AG09319 (cell line): ENCODE measurements at places on chromosomes 3 and 15.

GRCh38 chr3:119794971-119795612 is 13.2 kb downstream of the NR1I2 start:
- no peak for DNase-seq

DNA sequence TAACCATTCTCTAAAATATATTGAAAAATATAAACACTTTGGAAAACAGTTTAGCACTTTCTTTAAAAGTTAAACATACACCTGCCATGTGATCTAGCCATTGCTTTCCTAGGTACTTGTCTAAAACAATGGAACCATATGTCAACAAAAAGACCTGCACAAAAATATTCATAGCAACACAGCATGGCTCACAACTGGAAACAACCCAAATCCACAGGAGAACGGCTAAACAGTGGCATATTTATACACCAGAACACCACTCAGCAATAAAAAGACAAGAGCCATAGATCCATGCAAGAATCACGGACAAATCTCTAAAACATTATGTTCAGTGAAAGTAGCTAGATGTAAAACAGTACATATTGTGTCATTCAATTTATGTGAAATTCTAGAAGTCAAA is 221.3 kb upstream of the UBE2E2 start:
- no peak for DNase-seq

GRCh38 chr3:54970895-54971294 is 43.0 kb upstream of the LRTM1 start:
- DNase-seq = no peak

DNA sequence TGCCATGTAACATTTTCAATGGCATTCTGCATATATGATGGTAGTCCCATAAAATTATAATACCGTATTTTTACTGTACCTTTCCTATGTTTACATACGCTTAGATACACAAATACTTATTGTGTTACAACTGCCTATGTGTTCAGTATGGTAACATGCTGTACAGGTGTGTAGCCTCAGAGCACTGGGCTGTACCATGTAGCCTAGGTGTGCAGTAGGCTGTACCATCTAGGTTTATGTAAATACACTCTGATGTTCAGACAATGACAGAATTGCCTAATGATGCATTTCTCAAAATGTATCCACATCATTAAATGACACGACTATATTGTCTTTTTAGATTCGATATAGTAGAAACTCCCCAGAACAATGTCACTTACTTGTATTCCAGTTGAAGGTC is 22.7 kb downstream of the CD80 start:
- DNase-seq = no peak

DNA sequence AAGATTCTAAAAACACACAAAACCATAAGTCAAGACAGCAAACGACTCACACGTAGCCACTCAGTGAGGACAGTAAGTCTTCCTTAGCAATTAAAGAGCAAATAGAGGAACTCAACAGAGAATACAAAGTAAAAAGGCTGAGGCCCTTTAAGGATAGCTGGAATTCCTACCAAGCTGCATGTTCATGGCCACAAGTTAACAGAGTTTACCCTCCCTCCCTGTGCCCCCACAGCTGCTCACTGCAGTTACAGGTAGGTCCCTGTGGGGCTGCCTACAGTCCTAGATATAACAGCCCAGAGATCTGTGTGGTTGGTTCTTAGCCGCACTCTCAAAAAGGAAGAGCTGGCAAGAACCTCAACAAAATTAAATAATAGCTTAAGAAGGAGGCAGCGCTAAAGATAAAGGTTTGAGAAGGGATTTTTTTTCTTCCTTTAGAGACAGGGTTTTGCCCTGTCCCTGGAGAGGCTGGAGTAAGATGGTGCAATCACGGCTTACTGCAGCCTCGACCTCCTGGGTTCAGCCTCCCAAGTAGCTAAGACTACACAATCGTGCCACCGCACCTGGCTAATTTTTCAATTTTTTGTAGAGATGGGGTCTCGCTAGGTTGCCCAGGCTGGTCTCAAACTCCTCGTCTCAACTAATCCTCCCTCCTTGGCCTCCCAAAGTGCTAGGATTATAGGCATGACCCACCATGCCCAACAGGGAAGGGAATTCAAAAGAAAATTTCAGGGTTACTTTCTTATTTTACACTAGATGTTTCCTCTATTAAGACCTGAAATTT is 19.3 kb downstream of the SFMBT1 start:
- no peak for DNase-seq
